NCI-H1694 treated with DMSO at 0.1 percent for 48 hours (cell line): ENCODE measurements at places on chromosomes 7 and 10.

DNA sequence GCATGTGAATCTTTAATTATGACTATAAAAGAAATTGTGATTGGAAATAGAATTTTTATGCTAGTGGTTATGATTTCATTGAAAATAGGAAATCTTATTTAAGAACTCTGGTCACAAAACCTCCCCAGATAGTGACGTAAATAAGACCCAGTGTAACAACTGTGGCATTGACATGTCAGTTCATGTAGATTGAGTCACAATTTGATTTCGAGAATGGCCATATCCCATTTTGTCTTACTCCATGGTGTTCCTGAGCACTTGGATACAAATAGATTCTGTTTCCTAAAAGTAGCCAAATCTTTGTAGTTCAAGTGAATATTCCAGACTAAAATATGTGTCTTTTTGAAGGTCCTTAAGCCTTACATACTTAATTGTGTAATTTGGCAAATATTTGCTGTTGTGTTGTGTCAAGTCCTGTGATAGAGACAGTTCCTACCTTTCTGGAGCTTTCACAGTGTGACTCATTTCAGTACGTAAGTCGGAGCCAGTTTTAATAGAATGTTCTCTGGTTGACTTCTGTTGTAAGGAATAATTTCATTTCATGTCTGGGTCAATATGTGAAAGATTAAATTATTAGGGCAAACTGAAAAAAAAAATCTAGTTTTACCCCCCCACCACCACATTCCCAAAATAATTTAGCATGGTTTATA is 37.1 kb upstream of the TOMM7 start:
- no peak for DNase-seq

DNA sequence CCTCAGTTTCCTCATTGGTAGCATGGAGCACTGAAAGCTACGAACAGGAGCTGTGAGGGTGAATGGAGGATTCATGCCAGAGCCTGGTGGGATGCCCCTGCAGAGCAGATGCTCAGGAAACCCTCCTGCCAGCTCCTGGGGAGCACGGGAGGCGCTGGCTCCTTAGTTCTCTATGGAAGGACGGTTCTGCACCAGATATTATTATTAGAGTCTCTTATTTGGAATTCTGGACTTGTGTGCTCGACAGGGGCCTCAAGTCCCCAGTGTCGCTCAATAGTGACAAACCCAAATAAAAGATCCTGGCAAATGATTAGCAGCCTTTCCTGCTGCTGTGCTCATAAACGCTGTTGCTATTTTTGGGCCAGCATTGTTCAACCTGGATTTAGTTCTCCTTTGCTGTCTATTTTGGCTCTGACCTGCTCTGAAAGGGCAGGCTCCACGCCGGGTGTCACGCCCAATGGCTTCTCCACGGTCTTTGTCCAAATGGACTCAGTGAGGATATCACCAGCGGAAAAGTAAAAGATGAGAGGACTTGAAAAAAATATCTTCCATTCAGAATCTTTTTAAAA is 23.0 kb upstream of the KLF6 start:
- DNase-seq, result no peak

GRCh38 chr7:88361357-88361756 is 54.7 kb upstream of the STEAP4 start:
- DNase-seq, result no peak

DNA sequence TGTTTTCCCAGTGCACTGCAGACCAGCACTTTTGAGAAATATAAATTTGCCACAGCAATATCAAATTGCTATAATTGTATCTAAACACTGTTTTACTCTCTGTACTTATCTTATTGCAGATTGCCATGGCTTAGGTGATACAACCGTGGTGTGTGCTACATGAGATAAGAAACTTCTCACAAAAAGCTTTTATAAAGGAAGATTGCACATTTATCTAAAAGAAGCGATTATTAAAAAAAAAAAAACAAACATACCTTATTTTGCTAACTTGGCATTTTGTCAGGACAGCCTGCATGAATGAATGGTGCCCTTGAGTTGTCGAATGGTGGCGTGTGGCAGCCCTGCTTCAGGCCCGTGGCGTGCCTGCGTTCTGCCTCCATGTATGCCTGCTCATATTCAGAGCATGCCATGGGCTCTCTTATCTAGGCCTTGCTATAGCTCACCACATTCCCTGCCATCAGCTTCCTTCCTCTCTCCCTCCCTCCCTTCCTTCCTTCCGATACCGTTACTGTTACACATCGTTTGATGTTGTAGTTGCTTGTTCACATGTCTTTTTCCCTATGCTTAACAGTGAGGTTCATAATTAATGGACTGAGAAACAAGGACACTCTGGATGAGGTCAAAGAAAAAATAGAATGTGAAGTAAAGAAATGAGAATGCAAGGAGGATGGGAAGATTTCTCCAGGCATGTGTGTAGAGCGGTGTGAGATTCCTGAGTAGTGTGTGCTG is 34.9 kb downstream of the PRKAR2B start:
- DNase-seq, result no peak

- no peak for DNase-seq
These were observed 66.7 kb downstream of the TES start for GRCh38 chr7:116277070-116277469.

- DNase-seq, result no peak
These were observed 3.3 kb downstream of the EPHA1 start for GRCh38 chr7:143405173-143406001.

- DNase-seq, result no peak
These were observed 17.1 kb downstream of the OAT start for GRCh38 chr10:124401633-124402032.

DNA sequence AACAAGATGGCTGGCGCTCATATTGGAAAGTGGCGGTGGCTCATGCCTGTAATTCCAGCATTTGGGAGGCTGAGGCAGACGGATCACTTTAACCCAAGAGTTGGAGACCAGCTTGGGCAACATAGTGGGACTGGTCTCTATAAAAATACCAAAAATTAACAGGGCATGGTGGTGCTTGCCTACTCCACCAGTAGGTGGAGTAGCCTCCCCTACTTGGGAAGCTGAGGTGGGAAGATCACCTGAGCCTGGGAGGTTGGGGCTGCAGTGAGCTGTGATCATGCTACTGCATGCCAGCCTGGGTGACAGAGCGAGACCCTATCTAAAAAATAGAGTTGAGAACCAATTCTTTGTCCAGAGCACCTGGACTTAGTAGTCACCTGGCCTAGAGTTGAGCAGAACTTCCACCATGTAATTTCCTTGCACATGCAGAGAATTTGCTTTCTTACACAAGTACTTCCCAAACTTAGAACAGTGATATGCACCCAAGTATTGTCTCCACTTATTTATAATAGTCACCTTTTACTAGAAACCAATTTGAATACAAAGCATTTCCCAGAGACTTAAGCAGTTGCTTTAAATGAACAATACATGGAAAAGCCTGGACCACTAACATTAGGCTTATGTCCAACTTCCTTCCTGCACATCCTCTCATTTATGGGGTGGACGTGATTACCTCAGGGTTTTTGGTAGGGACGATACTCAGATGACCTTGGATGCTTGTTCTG is 15.9 kb downstream of the LAMB4 start:
- no peak for DNase-seq

DNA sequence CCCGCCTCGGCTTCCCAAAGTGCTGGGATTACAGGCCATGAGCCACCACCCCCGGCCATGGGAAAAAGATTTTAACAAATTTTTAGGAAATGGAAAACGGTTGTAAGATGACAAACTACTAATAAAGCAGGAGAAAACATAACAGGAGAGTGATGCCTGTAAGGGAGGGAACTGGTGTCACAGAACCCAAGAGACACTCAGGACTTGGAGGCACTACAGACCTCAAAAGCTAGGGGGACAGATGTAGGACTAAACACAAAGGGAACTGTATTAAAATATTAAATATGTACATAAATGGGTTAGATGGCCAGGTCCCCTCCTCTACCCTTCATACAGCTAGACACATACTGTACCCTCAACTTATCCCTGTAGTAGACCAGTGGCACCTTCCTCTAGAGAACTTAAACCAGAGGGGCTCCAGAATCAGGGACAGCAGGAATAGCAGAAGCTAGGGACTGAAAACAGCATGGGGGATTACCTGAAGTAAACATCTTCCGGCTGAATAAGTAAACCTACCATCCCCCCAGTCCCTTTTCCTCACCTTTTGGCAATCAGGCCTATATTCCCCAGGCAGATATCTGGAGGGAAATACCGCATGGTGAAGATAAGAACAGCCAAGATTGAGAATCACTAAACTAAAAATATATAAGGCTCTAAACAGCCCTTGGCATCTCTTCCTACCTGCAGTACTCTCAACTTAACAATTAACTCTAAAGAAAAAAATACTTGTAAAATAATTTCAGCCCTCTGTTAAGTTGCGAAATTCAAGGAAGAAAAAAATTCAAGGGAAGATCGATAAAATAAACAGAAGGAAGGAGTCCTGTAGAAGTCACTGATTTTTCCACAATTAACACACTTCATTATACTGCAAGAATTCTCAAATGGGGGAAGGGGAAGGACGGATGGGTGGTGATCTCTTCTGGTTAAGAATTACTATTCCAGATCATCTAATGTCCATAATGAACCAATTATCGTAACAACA is 15.5 kb downstream of the TM9SF3 start:
- DNase-seq, result no peak

GRCh38 chr10:614790-615582 is 74.5 kb downstream of the DIP2C start:
- DNase-seq, result no peak

DNA sequence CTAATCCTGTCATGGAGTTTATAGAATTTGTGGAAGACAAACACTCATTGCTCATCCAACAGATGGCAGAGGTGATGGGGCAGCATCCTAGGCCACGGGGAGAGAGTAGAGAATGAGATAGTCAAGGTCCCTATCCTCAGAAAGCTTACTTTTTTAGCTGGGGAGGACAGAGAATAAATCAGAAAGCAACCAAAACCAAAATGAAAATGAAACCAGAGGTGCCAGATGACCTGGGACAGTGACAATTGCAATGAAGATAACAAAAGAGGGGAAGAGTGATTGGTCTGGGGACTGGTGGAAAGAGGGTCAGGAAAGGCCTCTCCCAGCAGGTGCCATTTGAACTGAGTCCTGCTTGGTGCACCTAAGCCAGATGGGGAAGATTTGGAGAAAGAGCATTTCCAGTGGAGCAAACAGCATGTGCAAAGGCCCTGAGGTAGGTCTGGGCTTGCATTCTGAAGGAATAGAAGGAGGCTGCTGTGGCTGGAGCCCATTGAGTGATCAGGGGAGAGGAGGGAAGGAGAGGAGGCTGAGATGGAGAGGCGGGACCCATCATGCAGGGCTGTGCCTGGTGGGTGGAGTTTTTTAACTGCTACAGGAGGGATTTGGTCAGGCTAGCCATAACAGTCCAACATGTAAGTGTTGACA is 164.1 kb downstream of the RPS24 start:
- DNase-seq, result no peak

- DNase-seq, result no peak
These were observed 25.0 kb downstream of the SORCS3 start for GRCh38 chr10:104666106-104666505.

GRCh38 chr7:74138945-74139843 is 35.0 kb upstream of the EIF4H start:
- DNase-seq, result no peak

DNA sequence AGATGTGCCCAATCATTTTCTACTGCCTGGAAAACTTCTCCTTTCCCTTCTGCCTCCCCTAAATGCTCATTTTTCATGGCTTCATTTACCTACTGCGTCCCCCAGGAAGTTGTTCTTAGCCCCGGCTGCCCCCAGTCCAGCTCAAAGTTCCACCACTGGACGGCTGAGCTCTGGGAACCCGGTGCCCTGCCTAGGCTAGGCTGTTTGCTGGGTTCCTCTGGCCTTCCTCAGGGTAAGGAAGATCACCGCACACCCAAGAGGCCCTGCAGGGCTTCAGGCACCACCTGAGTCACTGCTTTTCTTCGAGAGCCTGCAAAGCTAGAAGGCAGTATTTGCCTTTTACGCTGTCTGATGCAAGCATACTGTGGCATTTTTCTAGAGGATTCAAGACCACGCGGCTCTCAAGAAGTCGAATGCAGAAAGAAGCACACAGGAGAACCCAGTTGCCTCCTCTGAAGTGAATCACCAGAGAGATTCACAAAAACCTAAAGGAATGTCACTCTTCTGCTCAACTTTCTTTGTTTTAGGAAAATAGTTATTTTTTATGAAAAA is 46.7 kb upstream of the ZMIZ1 start:
- no peak for DNase-seq

GRCh38 chr7:94274828-94275227 is 119.9 kb upstream of the COL1A2 start:
- DNase-seq, result no peak

GRCh38 chr10:29828440-29828894 is 193.7 kb upstream of the SVIL start:
- DNase-seq, result no peak

DNA sequence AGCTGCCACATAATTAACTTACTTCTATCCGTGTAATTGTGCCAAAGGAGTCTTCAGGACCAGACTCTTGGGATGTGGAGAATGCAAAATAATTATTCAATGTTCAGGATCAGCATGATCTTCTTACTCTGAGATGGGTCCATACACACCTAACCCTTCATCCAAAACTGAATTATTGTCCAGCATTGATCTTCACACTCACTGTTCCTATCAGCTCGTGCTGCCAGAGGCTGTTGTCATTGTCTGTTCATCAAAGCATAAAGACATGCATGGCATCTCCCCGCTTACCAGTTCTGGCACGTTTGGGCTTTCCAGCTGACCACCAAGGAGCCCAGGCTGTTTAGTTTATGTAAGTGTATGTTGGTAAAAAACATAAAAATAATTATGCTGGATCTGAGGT is 1090.7 kb downstream of the DNAJB9 start:
- DNase-seq, result no peak

- DNase-seq, result no peak
These were observed 147.7 kb downstream of the PTPN20 start for GRCh38 chr10:47058961-47059391.

DNA sequence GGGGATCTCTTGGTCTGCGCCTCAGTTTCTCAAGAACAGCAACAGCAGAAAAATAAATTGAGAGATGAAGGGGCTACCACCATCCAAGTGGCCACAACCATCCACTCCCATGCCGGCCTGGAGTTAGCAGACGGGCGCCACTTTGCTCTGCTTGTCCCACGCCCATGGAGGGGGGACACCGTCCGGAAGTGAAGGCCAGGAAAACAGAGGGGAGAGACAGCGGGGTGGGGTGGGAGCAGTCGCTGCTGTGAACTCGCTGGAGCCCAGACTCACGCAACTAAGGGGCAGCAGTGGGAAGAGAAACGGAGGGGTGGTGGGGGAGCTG is 135.4 kb downstream of the KIF20B start:
- DNase-seq, result no peak

- no peak for DNase-seq
These were observed 8.4 kb downstream of the COL17A1 start for GRCh38 chr10:104077247-104077646.

- DNase-seq, result no peak
These were observed 1.6 kb upstream of the SAMD9 start for GRCh38 chr7:93119191-93119905.

GRCh38 chr7:50356945-50357268 is 52.4 kb downstream of the IKZF1 start:
- no peak for DNase-seq

- no peak for DNase-seq
These were observed 63.7 kb downstream of the PRKCQ start for GRCh38 chr10:6516281-6516928.

DNA sequence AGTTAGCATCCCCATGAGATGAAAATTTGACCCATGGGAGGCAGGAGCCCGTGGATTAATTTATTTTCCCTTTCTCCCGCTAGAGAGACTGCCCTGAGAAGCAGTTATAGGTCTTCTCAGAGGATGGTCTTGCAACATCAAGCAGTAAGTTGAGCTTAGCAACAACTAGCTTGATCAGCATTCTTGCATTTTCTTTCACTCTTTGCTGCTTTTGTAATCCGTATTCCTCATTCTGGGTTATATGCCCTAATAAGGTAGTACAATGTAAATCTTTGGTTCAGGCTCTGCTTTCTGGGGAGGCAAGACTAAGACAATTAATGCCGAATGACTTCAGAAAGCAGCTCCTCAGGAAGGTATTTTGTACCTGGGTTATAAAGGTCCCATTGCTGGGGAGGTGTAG is 146.8 kb downstream of the FZD1 start:
- no peak for DNase-seq
